Activated T-helper 2 cell treated with anti-CD3 and anti-CD28 coated beads, Interferon-gamma antibody, Interleukin-2, Interleukin-4, amounts not matched to agents 10 μg/mL and 5 μg/mL and 100 μg/mL, durations not matched to agents 14 hours and 24 hours and 36 hours (primary cell): ENCODE measurements at places on chromosomes 1 and 21.

DNA sequence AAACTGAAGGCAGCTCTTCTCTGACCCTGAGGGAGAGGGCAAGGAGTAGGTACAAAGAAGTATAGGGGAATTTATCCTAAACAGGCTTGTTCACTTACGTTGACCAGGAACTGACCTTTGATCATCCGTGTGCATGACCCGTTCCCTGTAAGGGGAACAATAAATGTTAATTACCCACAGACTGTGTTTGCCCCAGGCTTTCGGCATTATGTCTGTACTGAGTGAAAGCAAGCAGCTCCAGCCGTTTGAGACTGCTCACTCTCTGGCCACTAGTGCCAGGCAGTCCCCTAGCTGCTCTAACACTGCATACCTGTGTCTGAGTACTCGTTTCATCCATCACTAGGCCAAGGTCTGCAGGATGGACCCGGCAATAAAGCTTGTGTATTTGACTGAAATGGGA is 1365.3 kb downstream of the NCAM2 start:
- no peak for DNase-seq

- no peak for DNase-seq
Observed at GRCh38 chr1:65068202-65069010, 79.6 kb upstream of the AK4 start.

DNA sequence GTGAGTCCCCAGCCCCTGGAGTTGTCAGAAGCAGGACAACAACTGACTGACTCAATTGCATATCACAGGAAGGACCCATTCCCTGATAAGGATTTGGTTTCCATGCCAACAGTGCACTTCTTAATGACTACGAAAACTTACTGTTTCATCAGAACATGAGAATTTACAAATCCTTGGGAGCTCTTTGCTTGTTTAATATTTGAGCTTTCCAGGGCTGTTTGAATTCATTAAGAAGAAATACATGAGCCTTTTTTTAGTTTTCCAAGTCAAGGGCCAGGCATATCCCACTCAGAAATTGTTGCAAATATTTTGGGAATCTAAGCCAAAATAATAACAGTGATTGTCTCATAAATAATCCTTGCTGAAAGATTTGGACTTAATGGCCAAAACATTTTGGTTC is 27.2 kb upstream of the COL24A1 start:
- no peak for DNase-seq

GRCh38 chr1:13762642-13763041 is 62.7 kb downstream of the PRDM2 start:
- no peak for DNase-seq

DNA sequence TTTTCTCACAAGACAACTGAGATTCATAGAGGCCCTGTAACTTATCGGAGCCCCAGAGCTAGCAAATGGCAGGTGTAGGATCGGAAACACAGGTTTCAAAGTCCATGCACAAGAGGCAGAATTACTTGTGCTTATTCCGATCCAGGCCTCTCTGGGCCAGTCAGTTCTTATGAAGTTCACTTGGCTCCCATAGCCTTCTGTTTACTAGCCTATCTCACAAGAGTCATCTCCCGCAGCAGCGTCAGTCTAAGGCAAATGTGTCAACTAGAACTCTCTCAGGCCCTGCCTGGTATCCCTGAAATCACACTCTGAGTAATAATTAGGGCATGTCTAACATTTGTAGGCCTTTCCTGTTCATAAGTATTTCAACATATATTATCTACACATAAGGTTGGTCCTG is 43.3 kb downstream of the PHC2 start:
- no peak for DNase-seq

DNA sequence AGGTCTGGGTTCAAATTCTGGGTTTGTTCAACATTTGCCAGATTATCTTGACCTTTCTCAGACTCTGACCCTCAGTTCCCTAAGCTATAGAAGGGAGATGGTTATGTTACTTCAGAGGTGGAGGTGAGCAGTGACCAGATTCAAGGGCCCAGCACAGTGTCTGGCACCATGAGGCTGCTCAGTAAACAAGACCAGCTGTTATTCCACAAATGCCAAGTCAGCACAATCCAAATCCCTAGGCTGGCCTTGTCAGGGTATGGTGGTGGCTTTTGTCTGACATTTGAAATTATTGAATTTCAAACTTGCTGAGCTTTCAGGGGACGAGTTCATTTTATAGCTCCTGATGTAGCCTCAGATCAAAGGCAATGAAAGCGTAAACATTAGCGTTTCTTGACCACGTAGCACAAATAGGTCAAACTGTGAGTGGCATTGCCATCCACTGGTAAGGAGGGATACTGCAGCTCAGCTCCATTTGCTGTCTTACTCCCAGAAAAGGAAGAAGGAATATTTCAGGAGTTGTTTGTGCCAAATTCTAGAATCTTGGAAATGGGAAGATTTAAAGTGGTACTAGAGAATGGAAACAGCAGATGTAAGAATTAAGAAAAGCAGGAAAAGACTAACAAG is 94.3 kb upstream of the EDN2 start:
- DNase-seq: no peak

- DNase-seq: no peak
Observed at GRCh38 chr1:27590917-27591508, 12.9 kb downstream of the AHDC1 start.

DNA sequence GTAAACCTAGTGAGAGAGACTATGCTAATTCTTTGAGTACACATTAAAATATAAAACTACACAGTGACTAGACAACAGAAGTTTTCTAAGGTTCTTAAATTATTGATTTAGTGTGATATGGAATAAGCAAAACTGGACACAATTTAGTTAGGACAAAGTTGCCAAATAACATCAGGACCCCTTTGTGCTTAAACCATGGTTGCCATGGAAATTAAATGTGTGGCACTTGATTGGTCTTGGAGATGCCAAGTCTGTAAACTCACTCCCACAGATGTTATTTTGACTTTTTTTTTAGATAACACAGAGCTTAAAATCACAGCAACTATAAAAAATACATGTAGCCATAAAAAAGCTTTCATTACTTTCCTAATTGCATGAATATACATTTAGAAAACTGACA is 234.6 kb downstream of the BRINP3 start:
- no peak for DNase-seq

- no peak for DNase-seq
Observed at GRCh38 chr1:107153014-107153413, 12.2 kb downstream of the NTNG1 start.

DNA sequence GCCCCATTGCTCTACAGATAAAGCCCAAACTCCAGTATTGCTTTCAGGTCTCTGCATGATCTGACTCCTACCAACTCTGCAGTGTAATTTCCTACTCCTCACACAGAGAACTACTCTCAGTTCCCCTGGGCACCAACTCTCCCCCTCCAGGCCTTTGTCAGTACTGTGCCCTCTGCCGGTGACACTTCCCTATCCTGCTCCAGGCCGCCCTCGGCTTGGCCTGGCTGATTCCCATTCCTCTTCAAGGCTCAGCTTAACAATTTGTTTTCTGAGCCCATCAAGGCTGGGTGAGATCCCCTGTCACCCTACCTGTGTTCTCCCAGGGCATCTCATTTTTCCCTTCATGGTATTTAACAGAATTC is 2.6 kb downstream of the SLAMF8 start:
- no peak for DNase-seq

GRCh38 chr1:53274026-53274425 is 35.7 kb upstream of the MAGOH start:
- no peak for DNase-seq

- DNase-seq: no peak
Observed at GRCh38 chr1:10996100-10996499, 16.4 kb upstream of the TARDBP start.

- DNase-seq: no peak
Observed at GRCh38 chr1:41467673-41468072, 16.8 kb downstream of the EDN2 start.

GRCh38 chr21:45146306-45146705 is 71.9 kb downstream of the ADARB1 start:
- no peak for DNase-seq

GRCh38 chr1:226708342-226708780 is 30.7 kb downstream of the ITPKB start:
- no peak for DNase-seq

DNA sequence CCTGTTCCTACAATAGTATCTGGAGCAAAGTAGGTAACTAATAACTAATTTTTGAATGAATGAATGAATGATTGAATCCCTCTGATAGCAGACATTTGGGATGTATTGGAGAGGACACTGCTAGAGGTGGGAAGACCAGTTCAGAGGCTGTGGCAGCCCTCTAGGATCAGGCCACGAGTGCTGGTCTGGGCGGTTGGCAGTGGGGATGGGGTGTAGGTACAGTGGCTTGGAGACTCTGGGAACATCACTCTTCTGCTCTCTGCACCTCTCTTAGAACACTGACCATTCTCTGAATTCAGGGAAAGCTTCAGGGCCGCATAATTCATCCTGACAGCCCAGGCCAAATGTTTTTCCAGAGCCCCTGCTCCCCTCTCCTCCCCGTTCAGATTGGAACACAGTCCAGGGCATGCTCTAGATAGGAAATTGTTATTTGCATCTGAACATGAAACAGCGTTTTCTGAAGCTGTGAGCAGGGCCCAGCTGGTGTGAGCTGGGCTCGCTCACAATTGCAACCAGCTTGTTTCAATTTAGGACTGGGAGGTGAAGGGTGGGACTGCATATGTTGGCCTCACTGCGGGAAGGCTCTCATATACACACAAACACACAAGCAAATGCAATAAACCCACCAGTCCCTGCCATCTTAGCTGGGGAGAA is 253.1 kb upstream of the USP24 start:
- DNase-seq: no peak

DNA sequence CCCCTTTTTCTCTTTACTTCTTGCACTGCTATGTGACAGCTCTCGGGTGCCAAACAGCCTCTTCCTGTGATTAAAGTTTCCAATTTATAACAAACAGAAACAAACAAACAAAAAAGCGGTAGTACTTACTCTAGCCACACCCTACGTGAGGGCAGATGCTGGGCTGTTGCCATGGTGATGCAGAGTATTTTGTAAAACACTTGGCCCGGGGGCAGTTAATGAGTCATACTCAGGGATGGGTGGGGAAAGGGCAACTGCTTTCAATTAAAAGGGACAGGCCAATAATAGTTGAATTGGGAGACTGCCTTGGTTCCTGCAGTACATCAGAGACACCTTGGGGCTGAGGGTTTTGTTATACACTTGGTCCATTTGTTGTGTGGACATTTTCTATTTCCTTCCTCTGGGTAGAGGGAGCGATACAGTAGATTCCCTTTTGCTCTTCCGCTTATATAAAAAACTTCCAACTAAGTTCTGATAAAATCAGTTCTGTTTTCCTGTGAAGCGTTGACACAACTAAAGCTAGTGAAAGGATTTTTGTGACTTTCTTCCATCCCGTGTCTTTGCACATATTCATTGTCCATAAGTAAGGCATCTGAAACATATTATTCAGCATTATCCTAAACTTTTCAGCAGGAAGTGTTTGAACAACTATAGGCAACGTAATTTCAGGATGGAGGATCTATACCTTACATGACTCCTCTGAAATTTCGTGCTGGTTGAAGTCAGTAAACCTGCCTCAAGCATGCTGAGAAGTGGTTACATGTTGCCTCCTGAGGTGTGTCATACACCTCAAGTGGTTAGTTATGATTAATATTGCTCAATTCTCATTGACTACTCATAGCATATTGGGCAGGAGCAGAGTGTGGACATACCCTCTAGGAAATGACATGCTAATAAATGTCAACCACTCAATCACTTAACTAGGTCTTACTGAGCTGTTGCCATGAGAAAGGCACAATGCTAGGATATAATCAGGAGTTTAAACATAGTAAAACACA is 36.7 kb upstream of the THEM4 start:
- DNase-seq: peak; percentile 81

- DNase-seq: no peak
Observed at GRCh38 chr1:35447278-35447677, 109.9 kb downstream of the KIAA0319L start.

- DNase-seq: no peak
Observed at GRCh38 chr1:86650065-86650464, 54.3 kb upstream of the SH3GLB1 start.

- no peak for DNase-seq
Observed at GRCh38 chr1:222928212-222928611, 113.4 kb downstream of the DISP1 start.

GRCh38 chr1:247453997-247454396 is 3.9 kb downstream of the OR2B11 start:
- no peak for DNase-seq

GRCh38 chr1:116365353-116365780 is 7.7 kb upstream of the ATP1A1 start:
- no peak for DNase-seq

GRCh38 chr21:33894736-33895288 is 20.8 kb downstream of the ATP5PO start:
- peak; percentile 39 for DNase-seq

GRCh38 chr1:9086796-9087195 is 17.4 kb upstream of the SLC2A5 start:
- no peak for DNase-seq

DNA sequence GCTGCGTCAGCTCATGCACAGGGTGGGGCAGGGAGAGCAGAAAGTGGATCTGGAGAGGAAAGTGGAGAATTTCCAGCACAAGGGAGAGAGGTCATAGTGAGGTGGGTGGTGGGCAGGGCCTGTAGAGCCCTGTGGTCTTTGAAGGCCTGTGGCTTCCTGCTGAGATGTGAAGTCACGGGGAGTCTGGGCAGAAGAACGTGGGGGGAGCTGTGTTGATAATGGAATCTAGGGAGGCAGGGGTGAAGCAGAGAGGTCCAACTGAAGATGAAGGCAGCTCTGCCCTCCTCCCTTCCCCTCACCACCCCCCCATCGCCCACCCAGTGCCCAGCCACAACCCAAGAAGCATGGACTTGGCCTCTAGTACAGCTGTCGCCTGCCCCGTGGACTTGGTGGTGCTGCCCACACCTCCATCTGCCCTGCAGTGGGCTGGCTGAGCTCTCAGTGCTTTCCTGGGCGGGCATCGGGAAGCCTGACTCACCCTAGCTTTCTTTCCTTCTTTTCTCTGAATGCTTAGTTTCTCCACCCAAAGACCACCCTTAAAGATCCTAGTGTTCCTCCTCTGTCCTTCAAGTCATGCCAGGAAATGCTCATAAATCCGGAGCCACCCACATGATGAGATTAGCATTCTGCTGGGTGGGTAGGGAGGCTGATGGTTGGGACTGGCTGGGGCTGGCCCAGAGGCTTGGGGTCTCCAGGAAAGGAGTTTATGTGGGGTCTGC is 186.1 kb downstream of the TRABD2B start:
- no peak for DNase-seq

DNA sequence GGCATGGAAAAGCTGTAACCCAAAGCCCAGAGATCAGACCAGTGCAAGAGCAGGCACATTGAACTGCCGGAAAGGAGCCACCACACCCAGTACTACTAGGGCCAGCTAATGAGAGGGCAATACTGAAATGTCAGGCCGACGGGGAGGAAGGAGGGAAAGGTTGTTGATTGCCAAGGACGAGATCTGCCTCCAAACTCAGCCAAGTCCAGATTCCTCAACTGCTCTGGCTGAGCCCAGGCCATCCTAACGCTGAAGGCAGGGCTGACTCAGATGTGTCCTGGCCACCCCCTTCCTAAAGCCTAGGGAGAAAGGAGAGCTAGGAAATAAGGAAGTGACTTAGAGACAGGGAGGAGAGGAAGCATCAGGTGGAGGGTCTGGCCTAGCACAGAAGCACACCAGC is 42.1 kb upstream of the IPO9 start:
- DNase-seq: no peak
